NCI-H524 treated with DMSO at 0.1 percent for 48 hours (cell line): ENCODE measurements at places on chromosomes 6 and 20.
A peak's percentile ranks its signal among the peaks of the same experiment; 100 is the strongest.

GRCh38 chr20:3040086-3040485 lies 3.3 kb upstream of the GNRH2 start:
- no peak for DNase-seq

- DNase-seq = no peak
These were observed 62.9 kb downstream of the EFHC1 start for GRCh38 chr6:52482903-52483670.

DNA sequence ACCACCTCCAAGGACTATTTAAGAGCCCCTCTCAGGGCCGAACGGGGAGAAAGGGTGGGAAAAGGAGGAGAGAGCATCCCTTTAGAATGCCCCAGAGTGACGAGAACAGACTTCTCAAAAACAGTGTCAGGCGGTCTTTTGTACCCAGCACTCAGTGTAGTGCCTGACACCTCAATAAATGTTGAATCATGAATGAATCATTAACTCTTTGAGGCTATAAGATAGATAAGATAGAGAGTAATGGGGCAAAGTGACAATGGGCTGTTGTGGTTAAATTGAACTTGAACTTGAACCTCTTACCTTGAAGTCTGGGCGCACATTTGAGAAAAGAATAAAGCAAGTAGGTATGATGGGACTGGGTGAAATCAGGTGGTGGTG lies 7.4 kb downstream of the TCF21 start:
- DNase-seq = no peak

GRCh38 chr6:63561288-63561687 lies 11.0 kb upstream of the LOC128125822 start:
- DNase-seq = no peak

DNA sequence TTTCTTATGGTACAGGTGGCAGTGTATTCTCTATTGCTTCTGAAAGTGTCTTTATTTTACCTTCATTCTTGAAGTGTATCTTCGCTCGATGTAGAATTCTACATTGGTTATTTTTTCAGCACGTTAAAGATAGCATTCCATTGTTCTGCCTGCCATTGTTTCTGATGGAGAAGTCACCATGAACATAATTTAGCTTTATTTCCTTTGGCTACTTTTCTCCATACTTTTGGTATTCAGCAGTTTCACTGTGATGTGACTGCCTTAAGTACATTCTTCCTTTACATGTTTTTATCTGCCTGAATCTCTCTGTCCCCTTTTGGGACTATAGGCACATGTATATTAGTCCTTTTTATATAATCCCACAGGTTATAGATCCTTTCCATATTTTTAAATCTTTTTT lies 19.0 kb downstream of the ZNF133 start:
- no peak for DNase-seq

GRCh38 chr20:50903353-50904051 lies 27.7 kb downstream of the ADNP start:
- DNase-seq = no peak

DNA sequence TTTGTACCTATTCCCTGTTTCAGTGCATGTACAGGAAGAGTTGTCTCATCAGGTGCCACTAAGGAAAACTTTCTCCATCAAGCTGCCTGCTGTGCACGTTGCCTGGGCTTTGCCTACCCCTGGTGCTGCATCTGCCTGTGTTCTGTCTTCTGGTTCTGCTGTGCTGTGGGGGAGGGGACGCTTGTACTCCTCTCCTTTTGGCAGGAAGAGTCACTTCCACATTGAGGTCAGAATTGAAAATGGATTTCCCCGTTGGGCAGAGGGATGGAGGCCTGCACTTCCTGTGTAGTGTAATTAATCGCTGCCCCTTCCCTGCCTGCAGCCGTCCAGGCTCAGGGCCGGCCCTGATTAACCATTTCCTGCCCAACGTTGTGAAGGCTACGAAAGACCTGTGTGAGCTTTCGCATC lies 153.3 kb downstream of the SCML4 start:
- DNase-seq = no peak

GRCh38 chr20:2956480-2956879 lies 83.2 kb downstream of the PTPRA start:
- no peak for DNase-seq

DNA sequence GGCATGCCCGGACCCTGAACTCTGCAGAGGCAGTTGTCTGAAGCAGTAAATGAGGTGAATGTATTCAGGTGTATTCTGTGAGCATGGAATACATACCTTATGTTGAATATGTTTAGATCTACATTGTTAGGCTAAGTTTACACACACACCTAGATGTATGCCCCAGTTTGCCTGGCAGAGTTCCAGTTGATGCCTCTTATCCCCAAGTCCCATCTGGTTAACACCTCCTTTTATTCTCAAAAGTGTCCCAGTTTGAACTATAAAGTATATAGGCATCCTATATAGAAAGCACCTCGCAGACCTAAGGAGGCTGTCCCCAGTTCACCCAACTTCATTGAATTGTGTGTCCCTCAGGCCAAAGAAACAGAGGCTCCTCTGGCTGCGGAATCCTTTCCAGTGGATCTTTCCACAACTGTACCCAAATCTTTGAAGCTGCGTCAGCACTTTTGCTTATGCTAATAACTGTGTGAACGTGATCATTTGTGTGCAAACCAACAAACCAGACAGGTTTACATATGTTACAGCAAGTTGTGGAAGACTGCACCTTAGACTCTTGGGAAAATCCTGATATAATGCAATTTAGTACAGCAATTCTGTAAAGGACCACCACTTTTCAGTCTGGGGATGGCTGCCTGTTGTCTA lies 4.8 kb upstream of the DHX35 start:
- DNase-seq = peak; percentile 26

- no peak for DNase-seq
These were observed 317.0 kb downstream of the CDC5L start for GRCh38 chr6:44704240-44705150.

- DNase-seq = no peak
These were observed 69.2 kb upstream of the GMDS start for GRCh38 chr6:2314641-2315040.

- no peak for DNase-seq
These were observed 86.6 kb downstream of the ECT2L start for GRCh38 chr6:138882369-138883017.

- DNase-seq = no peak
These were observed 93.6 kb downstream of the RIMS1 start for GRCh38 chr6:71979911-71980310.

GRCh38 chr6:105107207-105107606 lies 72.6 kb downstream of the POPDC3 start:
- no peak for DNase-seq

DNA sequence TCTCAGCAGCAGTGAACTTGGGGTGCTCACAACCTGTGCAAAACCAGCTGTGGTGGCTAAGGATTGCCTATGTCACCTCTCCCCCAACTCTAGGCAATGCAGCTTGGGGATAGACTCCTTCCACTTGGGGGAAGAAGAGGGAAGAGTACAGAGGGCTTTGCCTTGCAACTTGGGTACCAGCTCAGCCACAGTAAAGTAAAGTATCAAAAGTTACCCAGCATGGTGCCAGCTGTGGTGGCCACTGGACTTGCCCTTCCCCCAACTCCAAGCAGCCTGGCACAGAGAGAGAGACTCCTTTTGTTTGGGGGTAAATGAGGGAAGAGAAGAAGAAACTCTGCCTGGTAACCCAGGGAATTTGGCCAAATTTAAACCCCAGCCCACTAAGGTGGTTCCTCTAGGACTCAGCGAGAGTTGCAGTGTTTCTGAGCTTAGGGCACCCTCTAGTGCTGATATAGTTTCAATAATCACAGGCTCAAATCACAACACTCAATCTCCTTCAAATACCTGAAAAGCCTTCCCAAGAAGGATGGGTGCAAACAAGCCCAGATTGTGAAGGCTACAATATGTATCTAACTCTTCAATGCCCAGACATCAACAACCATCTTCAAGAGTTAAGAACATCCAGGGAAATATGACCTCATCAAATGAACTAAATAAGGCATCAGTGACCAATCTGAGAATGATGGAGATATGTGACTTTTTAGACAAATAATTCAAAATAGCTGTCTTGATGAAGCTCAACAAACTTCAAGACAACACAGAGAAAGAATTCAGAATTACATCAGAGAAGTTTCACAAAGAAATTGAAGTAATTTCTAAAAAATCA lies 7.6 kb upstream of the DEFB129 start:
- peak; percentile 14 for DNase-seq

DNA sequence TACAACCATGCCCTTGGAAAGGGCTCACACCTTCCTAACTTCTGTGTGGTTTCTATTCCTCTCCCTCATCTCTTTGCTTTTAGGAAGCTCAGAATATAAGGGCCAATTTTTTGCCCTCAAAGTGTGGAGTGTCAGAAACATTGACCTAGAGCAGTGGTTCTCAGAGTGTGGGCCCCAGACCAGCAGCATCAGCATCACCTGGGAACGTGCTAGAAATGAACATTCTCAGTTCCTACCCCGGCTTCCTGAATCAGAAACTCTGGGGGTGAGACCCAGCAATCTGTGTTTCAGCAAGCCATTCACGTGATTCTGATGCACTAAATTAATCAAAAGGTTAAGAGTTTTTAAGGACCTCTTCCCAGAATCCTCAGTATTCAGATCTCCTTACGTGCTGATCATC lies 47.9 kb upstream of the IL17A start:
- DNase-seq = no peak

DNA sequence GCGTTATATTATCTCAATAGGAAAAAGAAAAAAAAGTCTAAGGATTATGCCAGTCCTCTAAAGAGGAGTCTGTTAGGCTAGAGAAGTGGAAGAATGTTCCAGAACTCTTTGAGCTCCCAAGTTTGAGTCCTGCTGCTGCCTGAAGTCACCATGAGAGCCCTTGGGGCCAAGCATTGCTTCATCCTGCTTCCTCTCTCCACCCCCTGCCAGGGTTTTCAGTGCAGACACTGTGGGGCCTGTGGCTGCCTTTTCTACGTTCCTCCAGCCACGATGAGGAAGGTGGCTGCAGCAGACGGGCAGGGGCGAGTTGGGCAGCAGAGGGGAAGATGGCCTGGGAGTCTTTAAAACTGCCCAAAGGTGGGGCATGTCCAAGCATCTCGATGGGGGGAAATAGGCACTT lies 214.4 kb upstream of the KCNG1 start:
- DNase-seq = no peak

DNA sequence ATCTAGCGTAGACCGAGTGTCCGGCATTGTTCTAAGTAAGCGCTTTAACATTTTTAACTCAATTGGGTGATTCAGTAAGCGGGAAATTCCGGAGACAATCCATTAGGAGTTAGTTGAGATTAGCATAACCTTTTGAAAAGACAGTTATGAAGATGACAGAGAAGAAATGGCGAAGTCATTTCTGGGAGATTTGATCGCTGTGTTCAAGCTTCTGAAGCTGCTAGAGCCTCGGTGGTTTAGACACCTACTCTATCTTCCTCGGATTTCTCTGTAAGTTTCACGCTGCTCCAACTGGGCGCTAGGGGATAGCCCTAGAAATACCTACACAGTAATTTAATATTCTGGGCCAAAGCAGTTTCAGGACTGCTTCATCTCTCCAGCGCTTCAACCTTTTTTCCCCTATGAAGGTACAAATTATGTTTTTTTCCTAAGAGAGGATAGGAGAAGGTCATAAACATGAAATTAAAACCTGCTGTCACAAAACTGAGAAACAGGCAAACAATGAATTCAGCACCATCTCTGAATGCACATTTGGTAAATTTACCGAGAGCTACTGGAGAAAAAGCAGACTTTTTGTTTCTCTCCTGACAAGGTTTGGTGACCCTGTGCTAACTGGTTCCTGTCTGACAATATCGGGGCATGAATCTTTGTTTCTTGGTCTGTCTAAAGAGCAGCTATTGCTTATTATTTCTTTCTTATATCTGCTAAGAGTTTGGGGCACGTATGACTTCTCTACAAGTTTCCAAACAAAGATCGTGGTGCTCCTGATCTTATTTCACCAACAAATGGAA lies 22.4 kb downstream of the ZNF311 start:
- peak; percentile 8 for DNase-seq

DNA sequence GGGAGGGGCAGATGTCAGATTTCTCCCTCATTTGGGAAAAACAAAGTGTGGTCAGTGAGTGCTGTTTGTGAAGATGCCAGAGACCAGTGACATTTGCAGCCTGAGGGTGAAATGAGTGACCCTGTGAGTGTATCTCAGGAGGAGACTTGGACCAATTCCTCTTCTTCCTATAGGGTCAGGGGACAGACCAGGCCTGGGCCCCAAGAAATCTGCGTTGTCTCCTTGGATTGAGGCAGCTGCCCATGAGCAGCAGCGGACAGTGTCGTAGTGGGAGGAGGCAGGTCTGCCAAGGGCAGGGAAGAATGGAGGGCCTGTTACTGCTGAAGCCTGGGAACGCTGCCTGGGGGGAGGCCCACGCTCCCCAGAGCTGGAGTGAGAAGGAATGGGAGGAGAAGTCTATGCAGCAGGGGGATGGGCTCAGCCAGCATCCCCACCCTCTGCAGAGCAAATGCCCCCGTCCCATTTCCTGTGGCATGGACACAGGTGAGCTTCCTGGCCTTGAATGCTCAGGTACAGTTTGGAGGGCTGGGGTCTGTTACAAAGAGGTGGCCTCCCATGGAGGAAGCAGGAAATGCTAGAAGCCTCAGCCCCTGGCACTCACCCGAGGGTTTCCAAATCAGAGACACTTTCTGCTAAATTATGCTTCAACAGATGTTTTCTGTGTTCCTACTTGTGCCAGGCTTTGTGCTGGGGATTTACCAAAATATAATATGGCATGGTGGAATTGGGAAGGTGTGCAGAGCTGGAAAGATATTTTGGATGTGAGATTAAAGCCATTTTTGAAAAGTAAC lies 29.8 kb downstream of the DAAM2 start:
- DNase-seq = no peak

DNA sequence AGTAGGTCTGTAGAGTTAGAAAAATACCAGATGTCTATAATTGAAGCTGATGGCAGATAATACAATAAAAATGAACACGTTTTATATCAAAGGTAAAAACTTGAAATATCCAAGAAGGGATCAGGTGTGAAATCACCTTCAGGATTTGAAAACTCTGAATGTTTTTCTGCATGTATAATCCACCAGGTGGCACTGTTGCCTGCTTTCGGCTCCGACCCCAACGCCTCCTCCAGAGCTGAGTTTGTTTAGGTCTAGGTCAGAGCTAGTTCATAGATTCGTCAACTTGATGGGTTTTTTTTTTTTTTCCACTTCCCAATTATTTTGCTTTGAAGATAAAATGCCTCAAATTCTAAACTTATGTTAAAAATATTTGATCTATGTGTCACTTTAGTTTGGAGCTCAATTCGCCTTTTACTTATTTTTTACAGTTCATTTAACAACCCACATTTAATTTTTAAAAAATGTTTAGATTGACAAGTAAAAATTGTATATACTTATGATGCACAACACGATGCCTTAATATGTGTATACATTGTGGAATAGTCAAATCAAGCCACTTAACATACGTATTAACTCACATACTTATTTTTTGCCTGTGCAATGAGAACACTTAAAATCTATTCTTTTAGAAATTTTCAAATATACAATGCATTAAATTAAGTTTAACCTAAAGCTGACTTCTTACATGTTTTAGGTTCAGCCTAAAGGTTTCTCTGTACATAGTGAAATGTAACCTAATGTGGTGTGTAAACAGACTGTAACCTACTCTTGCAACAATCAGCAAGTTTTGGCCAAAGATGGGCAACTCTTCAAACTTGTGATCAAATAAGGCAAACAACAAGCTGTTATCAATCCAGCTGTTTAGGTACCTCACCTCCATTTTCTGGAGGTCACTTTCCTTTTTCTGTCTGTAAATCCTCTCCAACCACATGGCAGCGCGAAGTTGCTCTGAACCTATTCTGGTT lies 39.4 kb upstream of the ENPP4 start:
- DNase-seq = no peak
